ENCODE measurements at places on chromosomes 2 and 18. TPM values are rescaled to one million over a fixed set of nuclear protein-coding genes. Genes with fewer than 3 reads are reported as not detected.

The NOL4 gene
- 0.07 TPM for total RNA-seq

The RIT2 gene
- not detected for total RNA-seq

The CLEC4F gene
- total RNA-seq, result 0.12 TPM

The RRM2 gene
- total RNA-seq, result 32.6 TPM

The SERPINB3 gene
- total RNA-seq, result not detected

The UGT1A3 gene
- not detected for total RNA-seq

The CCDC178 gene
- 0.27 TPM for total RNA-seq

The TDRD15 gene
- not detected for total RNA-seq

DNA sequence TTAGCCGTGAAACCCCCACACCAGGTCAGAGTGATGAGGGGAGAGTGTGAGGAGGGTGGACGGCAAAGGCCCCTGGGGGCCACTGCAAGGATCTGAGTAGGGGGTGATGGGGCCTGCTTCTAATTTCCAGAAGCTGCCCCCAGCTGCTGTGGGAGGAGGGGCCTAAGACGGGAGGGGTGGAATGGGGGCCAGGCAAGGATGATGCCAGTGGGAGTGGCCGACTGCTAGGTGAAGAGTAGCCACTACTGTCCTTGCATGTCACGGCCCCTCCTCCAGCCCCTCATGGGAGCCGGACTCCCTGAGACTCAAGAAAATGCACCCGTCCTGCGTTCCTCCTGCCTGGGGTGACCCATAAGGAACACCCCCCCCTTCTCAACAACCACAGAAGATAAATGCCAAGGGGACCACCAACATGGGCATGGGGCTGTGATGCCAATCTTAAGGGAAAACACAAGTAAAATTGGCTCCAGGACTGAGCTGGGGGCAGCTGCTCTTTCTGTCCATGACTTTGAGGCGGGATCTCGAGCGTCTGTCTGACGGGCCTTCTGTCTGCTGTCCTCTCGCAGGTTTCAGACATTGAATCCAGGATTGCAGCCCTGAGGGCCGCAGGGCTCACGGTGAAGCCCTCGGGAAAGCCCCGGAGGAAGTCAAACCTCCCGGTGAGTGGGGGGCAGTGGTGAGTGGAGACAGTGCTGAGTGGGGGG, 24.2 kb upstream of the PRLH start:
- DNase-seq, result no peak

DNA sequence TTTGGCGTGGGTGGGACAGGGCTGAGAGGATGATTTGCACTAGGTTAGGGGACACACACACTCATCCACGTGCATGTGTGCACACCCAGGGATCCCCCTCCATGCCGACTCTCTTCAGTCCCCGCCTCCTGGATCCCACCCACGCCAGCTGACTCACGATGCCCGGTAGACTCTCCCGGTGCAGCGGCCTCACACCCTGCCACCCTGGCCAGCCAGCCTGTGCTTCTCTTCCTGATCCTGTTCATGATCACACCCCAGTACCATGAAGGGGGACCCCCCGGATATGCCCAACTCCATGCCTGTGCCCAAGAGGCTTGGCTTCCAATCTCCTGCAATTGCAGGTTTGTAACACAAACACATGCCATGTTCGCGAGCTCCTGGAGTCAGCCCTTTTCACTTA, 157.8 kb upstream of the HDAC4 start:
- DNase-seq, result no peak

GRCh38 chr2:221501883-221502269, 70.2 kb downstream of the EPHA4 start:
- DNase-seq, result no peak

- DNase-seq, result no peak
Observed at GRCh38 chr2:13714466-13714865, 918.1 kb upstream of the LRATD1 start.

GRCh38 chr2:61287254-61287653, 125.3 kb downstream of the C2orf74 start:
- DNase-seq, result no peak

- DNase-seq, result no peak
Observed at GRCh38 chr18:26383454-26384270, 157.4 kb downstream of the TAF4B start.

- DNase-seq, result no peak
Observed at GRCh38 chr2:67790622-67791021, 272.2 kb downstream of the C1D start.

DNA sequence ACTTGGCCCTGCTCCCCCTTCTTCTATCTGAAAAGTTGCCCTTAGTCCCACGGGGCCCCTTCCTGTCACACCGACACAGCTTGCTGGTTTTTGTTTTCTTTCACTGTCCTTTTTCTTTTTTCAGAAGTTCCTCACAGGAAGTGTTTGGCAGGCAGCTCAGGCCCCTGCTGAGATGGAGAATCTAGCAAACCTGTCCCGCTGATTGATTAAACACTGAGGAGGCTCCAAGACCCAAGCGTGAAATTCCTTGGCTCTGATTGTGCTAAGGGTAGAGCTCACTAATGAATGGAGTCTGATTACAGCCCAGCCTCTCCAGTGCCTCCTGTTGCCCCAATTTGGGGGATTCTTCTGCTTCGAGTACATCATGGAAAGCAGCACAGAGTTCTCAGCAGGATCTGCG, 365.9 kb upstream of the MEX3C start:
- DNase-seq, result no peak

DNA sequence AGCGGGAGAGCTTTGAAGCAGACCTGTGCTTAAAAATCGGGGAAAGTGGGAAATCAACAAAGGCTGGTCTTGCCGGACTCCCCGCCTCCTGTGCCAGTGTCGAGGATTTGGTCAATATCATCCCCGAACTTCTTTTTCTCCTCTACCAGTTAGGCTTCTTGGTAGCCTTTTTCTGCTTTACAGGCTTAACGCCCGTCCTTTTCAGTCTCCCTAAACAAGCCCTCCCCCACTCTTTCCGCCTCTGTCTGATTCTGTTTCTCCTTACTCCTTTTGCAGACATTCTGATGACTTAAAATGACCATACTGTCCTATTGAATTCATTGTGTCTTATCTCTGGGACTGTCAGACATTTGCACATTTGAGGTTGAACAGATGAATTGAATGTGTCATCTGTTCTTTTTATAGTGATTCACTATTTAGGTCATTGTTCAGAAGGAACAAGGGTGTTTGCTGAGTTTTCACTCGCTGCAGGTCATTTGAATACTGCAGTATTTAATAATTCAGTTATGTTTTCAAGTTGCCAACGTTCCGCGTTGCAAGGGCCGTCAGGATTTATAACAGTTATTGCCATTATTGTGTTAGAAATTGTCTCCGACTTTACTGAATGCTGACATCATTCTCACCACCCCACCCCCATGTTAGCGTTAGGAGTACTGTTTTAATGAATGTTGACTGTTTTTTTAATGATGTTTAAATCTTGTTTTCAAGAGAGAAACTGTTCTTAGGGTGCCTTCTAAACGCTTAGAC, 1.1 kb downstream of the ITGAV start:
- no peak for DNase-seq

DNA sequence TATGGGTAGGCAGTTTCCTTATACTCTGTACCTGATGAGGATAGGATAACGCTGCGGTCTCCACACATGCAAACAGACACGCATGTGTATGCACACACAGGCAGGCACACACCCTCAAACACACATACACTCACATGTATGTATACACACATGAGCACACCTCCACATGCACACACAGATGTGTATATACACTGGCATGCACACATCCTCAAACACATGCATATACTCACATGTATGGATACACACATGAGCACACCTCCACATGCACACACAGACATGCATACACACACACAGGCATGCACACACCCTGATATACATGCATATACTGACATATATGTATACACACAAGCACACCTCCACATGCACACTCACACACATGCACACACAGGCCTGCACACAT, 267.8 kb upstream of the HDAC4 start:
- DNase-seq, result no peak

DNA sequence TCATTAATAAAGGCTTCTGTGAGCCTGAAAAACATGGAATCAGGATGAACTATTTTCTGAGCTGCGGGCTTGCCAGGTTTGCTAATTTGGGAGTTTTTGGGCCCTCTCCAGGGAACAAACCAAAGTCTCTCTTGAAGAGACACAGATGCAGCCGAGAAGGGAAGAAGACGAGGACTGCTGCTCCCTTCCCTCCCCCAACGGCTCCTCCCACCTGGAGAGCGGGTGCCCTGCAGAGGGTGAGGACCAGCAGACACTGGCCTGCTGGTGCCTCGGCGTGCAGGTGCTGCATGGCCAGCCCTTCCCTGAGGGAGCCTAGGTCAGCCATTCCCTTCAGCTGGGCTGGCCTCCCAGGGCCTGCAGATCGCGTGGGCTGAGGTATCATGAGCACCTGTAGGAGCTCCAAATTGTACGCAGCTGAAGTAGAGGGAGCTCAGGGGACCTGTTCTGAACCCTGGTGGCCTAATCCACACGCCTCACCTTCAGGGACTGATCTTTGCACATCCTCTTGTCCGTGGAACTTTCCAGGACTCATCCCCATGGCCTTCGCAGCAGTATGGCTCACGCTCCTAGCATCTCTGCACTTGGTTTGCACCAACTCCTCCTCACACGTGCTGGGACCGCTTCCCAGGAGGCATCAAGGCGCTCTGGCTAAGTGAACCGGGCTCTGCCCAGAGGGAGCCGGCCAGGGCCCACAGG, 19.5 kb downstream of the EMX1 start:
- peak; percentile 46 for DNase-seq

GRCh38 chr2:72185206-72185605, 37.5 kb upstream of the CYP26B1 start:
- DNase-seq, result no peak

DNA sequence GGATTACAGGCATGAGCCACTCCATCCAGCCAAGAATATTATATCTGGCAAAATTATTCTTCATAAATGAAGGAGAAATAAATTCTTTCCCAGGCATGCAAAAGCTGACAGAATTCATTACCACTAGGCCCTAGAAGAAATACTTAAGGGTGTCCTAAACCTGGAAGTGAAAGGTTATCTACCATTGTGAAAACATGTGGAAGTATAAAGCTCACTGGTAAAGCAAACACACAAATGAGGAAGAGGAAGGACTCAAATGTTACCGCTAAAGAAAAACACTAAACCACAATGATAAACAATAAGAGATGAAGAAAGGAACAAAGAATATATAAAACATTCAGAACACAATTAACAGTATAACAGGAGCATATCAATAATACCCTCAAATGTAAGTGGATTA, 171.8 kb downstream of the CAMKMT start:
- DNase-seq, result no peak

- DNase-seq, result no peak
Observed at GRCh38 chr2:24457696-24458386, 33.2 kb upstream of the NCOA1 start.

- DNase-seq, result no peak
Observed at GRCh38 chr2:216497382-216498069, 1.1 kb upstream of the RPL37A start.

GRCh38 chr2:134231965-134232340, 21.9 kb upstream of the MGAT5 start:
- DNase-seq, result no peak

GRCh38 chr18:13500869-13501542, 225.4 kb downstream of the FAM210A start:
- peak; percentile 76 for DNase-seq

- DNase-seq, result peak; percentile 97
Observed at GRCh38 chr2:237966565-237967462, at the start of gene UBE2F. UBE2F (plus strand) TSS chr2:237967014; CDS start chr2:237973108, 6,094 bp downstream.

GRCh38 chr2:239694487-239694886, 293.7 kb upstream of the HDAC4 start:
- no peak for DNase-seq

DNA sequence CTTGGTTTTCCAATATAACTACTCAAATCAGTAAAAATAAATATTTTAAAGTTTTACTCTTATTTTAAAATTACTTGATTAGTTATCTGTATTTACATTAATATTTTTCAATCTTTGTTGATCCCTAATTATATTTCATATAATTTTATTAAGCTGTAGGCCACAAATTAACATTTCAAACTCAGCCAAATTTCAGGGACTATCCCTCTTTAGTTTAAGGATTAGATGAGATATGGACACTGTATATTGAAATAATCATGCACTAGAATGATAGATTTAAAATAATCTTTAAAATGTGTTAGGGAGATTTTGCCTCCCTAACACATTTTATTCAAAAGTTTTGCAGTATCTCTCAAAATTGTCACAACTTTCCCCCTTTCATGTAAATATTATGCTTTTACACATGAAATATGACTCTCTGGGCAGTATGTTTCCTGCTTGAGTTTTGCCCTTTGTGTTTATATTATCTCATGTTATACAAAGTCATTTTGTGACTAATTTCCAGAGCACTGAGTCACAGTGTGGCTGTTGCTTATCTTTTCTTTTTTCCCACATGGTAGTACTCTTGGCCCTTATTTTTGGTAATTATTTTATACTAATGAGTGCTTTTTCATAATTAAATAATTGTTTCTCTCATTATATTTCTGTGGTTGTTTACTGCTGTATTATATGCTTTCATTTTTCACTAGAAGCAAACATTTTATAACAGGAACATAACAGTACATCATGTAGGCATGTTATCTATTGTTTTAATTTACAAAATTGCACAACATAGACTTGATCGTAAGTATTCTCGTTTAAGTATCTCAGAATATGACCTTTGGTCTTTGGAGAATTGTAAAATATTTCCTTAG, 1.2 kb downstream of the TFPI start:
- DNase-seq, result no peak

DNA sequence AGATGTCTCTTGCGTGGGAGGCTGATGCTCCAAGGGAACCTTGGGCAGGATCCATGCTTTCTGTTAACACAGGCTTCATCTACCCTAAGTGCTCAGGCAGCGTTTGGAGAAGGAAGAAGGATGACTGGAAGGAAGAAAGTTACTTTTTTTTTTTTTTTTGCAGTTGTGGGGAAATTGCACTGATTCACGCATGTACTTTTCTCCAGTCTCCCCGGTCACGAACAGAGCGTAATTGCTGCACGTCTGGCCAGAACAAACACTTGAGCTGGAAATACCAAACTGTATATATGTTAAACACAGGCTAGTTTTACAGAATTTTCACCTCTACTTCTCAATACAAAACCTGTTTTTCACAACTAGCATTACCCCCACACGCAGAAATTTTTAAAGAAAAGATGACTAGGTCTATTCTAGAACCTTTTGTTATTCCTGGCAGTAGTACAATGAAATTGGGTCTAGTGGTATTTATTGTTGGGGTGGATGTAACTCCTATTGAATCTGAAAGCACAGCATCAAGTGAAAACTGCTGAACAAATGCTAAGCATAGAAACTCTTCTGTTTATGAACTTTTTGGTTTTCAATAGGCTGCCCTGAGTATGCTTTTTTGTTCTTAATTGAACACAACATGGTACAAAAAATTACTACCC, 9.3 kb upstream of the SCYGR5 start:
- DNase-seq, result no peak

- no peak for DNase-seq
Observed at GRCh38 chr2:96120091-96120720, 3.8 kb upstream of the ADRA2B start.

DNA sequence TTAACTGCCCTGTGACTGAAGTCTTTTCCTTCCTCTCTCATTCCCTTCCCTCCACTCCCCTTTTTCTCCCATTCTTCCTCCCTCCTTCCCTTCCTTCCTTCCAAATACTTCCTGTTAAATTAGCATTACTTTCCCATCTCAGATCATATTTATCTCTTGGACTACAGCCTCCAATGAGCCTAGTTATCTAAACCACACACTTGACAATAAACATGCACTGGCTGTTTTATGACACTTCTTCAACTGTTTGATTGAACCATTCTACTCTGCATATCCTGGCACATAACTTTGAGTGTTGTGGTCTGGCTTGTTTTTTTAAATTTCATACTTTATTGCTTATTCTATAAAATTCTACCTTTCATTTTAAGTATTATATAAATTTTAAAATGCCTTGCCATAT, 1860.8 kb upstream of the LRRTM1 start:
- DNase-seq, result no peak

- no peak for DNase-seq
Observed at GRCh38 chr2:19857806-19858205, 44.0 kb downstream of the TTC32 start.

GRCh38 chr2:10500601-10501361, 52.7 kb upstream of the ODC1 start:
- no peak for DNase-seq
